Kasumi-1 (cell line): ENCODE measurements at places on chromosomes 2 and 18.

DNA sequence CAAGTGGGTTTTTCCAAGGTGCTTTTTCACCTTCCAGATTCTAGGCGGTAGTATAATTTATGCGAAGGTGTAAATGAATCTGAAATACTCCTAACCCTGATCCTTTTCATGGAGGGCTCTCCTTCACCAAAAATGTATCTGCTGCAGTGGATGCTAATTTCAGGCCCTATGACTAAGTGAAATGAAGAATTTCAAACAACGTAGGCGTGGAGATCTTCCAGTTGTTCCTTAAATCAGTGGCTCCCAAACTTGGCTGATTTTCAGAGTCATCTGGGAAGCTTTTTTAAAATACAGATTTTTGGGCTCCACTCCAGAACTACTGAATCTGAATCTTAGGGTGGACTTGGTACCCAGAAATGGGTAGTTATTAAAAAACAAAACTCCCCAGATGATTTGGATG lies 5.5 kb downstream of the GCKR start:
- no peak for DNase-seq

DNA sequence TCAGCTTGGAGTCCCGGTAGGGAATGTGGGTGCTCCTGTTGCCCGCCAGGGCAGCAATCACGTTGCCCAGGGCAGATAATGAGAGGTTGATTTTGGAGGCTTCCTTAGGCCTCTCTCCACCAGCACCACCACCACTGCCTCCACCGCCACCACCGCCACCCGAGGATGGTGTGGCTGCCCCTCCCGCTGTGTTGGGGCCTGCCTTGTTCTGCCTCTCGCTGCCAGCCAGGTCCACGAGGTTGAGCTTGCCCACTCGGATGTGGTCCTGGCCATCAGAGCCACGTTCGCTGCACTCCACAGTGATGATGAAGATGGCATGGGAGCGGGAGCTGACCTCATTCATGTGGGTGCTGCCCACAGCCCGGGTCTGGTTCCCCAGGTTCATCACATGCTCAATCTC lies 1.3 kb downstream of the KIF3C start:
- DNase-seq, result no peak

DNA sequence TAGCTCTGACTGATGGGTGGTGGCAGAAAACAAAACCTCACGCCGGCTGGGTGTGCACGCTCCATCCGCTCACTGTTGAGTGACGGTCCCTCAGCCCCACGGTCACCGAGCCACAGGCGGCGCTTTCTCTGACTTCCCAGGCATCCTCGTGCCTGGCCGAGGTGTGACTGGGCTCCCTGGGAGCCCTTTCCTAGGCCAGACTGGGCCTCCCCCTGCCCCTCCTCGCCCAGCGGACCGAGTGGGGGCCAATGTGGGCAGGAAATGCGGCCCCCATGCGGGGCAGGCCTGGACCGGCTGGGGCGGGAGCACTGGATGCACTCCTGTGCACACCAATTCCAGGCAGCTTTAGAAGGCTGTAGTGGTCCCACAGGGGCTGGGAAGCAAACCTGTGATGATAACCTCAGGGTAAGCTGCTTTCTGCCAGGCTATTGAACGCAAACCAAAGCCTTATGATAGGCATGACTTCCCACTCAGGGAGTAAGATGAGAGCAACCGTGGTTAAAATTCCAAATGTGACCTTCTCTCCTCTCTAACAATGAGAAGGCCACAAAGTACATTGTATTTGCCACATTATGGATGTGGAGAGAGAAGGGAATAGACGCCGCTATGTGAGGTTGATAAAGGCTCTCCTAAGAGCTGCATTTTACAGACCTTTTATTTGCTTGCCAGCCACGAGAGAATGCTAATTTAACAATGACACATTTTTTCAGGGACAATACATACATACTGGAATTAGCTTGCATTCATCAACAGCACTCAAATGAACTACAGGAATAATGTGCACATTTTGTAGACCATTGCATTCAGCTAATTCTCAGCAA lies 83.9 kb upstream of the PGAP1 start:
- DNase-seq, result no peak

DNA sequence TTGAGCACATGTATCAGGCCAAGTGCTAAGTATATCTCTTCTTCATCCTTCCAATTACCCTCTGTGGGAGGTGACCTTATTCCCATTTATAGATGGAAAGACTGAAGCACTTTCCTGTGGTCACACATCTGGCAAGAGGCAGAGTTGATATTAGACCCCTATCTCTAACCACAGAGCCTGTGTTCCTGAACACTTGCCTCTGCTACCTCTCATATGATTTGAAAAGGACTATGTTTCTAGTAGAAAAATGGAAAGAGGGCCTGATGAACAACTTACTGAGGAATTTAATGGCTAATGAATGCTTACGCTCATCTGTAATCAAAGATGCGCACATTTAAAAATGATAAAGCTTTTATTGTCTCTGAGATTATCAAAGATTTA lies 46.2 kb upstream of the DYNC2LI1 start:
- no peak for DNase-seq

GRCh38 chr2:141968433-141968832 lies 162.4 kb downstream of the LRP1B start:
- no peak for DNase-seq

DNA sequence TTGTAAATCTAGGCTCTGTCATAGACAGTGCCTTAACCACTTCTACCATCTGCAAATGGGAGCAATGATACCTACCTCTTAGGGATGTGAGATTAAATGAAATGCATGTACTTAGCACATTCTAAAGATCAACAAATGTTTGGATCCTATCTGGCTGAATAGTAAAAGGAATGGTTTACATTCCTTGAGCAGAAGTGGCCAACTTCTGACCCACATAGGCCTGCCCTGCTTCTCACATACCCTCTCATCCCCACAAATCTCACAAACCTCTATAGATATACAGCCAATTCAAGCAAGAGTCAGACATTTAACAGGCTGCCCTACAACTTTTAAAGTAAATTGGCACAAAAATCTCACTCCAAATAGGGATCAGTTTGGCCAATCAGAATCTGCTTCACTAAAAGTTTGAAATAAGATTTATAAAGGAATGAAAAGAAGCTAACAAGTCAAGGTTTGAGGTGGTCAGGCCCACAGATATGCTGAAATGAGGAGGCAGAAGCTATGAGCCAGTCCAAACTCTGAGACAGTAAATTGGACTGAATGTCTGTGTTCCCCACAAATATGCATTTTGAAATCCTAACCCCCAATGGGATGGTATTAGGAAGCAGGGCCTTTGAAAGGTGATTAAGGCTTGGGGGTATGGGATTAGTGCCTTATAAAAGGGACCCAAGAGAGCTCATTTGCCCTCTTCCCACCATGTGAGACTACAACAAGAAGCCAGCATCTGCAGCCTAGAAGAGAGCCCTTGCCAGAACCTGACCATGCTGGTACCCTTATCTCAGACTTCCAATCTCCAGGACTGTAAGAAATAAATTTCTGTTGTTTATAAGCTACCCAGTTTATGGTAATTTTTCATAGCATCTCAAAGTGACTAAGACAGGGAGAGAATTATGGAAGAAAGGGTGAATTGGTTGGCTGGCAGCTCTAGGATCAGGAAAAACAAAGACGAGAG lies 227.8 kb upstream of the RBMS1 start:
- DNase-seq, result no peak

- DNase-seq, result no peak
Observed at GRCh38 chr2:1231466-1232063, 181.7 kb upstream of the TPO start.

- no peak for DNase-seq
Observed at GRCh38 chr2:280650-281110, 7.2 kb downstream of the ALKAL2 start.

- no peak for DNase-seq
Observed at GRCh38 chr2:101111917-101112771, 39.0 kb downstream of the TBC1D8 start.

- no peak for DNase-seq
Observed at GRCh38 chr2:174662459-174662858, 64.9 kb upstream of the WIPF1 start.

GRCh38 chr2:187719510-187719909 lies 165.3 kb upstream of the TFPI start:
- no peak for DNase-seq

DNA sequence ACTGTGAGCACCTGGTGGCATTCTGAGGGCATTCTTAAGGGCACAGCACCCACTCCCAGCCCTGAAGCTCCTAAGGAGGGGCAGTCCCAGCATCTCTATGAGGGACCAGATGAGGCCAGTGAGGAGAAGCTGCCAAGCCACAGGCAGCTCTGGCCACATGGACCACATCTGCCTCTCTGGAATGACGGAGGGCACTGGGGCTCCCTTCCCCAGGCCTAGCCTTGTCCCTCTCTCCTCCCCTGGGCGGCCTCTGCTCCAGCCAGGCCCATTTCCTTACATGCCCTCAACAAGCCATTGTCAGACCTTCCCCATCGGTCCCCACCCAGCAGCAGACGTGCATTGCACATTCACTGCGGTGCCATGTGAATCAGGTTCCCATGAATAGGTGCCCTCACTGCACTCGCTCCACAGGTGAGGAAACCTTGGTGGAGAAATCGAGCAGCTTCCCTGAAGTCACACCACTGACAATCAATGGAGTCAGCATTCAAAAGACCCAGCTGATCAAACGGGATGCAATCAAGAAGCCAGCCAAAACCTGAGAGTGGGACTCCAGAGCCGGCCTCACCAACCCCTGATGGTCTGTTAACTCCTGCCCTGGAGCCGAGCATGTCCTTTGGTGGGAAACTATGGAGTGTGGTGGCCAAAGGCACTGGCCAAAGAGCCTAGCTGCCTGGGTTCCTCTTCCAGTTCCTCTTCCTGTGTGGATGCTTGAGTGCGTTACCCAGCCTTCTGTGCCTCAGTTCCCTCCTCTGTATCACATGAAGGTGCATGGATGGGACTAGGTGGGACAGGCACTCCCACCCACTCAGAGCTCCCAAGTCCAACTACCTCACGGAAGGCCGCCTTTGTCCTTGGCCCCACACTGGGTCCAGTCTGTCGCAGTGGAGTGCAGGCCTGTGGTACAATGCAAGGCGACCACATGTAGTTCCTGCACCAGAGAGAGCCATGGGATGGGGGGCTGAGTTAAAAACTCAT lies 147.3 kb downstream of the ZFP36L2 start:
- no peak for DNase-seq

GRCh38 chr2:173119069-173119807 lies 43.6 kb downstream of the MAP3K20 start:
- no peak for DNase-seq

- DNase-seq, result no peak
Observed at GRCh38 chr18:24659827-24660720, 199.6 kb downstream of the HRH4 start.

- no peak for DNase-seq
Observed at GRCh38 chr2:134677856-134678756, 40.7 kb downstream of the TMEM163 start.

GRCh38 chr2:134368009-134368817 lies 114.3 kb downstream of the MGAT5 start:
- DNase-seq, result peak; percentile 50

DNA sequence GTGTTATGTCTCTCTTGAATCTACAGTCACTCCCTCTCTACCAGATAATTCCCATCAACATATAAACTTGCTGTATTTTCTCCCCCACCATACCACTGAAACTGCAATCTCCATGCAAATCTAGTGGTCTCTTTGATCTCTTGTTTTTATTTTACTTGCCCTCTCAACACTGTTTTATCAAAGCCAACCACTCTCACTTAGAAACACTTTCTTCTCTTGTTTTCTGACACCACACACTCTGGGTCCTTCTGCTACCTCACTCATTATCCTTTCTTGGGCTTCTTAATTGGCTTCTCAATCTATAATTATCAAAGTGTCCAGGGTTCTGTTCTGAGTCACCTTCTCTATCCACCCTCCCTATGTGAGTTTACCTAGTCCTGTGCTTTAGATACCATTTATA lies 2.0 kb upstream of the MCFD2 start:
- no peak for DNase-seq

GRCh38 chr2:99623035-99623434 lies 133.2 kb upstream of the REV1 start:
- no peak for DNase-seq

GRCh38 chr2:143480601-143481236 lies 351.5 kb downstream of the ARHGAP15 start:
- DNase-seq, result no peak

- DNase-seq, result no peak
Observed at GRCh38 chr2:192471982-192472381, 277.2 kb upstream of the TMEFF2 start.

GRCh38 chr2:48315896-48316194 lies 214.1 kb upstream of the STON1 start:
- peak; percentile 50 for DNase-seq

DNA sequence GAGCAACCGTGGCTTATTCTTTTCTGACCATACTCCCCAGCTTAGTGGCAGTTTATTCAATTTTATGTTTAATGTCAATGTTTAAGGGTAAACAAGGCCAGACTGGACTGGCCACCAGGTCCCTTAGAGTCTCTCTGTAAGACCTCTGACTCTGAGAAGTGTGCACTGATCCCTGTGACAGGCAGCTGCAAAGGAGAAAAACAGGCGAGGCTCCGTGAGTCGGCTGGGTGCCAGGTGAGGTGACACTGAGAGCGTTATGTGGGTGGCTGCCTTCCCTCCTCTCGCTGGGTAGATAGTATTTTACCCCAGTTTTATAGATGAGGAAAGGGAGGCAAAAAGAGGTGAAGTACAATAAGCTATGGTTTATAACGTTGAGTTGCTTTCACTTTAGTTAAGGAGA lies 139.4 kb upstream of the HDAC4 start:
- no peak for DNase-seq

DNA sequence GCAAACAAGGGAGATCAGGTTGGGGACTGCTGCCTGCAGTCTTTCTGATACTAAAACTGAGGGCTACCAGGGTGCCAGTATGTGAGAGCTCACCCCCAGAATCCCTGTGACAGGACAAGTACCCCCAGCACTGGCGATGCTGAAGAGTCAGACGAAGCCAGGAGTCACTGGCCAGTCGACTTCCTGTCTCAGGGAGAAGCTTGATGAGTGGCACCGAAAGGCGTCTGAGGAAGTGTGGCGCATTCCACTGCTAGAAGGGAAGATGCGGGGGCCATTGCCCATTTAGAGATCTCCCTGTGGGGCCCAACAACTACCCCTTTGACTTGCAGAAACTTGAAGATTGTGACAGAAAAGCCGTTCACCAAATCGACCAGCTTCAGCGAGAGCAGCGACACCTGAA lies 22.0 kb downstream of the MXD1 start:
- DNase-seq, result peak; percentile 15

DNA sequence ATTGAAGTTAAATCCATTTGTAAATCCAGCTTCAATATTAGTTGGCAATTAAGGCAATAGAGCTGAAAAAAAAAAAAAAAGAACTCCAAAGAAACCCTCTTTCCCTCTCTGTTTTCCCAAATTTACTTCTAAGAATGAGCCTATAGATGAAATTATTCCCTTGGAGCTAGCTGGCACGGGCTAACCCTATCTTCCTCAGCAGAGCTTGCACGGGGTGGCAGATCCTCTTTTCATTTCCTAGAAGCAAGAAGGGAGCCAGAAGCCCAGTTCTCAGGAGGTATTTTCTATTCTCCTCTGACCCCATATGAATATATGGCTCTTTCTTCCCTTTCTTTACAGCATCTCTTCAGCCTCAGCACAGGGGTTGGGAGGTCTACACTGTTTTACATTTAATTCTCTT lies 426.0 kb downstream of the TGIF1 start:
- DNase-seq, result no peak

GRCh38 chr2:99928470-99929053 lies 213.8 kb downstream of the AFF3 start:
- DNase-seq, result no peak

GRCh38 chr18:45662468-45662867 lies 47.2 kb downstream of the SLC14A2 start:
- DNase-seq, result no peak
